ENCODE measurements at places on chromosomes 12 and 14.

DNA sequence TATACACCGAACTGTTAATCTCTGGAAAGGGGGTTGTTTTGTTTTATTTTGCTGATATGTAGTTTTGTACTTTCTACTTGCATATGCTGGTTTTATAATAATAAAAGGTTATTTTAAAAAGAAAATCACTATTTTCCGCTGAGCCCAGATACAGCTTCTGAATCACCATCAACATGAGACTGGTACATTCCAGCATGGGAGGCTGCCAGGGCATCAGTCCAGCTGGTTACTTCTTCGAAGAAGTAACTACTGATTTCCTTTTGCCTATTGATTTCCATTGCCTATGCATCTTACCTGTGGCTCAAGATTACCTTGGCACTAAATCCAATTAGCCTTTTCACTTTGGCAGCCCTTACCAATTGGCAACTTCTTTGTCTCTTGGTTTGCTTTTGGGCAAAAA, 11.7 kb upstream of the OSBPL8 start:
- DNase-seq = no peak

DNA sequence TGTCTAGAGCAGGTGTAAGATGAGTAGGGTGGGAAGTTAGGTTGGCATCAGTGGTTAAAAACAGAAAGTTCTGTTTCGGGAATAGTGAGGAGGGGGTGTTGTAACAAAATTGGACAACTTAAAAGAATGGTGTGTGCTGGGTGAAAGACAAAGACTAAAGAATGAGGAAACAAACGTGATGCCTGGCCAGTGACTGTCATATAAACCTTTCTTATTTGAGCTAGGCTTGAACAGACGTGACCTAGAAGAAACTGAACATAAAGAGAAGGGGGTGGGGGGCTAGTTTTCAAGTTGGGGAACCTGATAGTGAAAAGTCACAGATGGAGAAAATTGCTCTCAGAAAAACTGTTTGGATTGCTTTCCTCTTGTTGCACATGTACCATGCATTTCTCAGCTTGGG, 39.6 kb downstream of the RAD52 start:
- no peak for DNase-seq

DNA sequence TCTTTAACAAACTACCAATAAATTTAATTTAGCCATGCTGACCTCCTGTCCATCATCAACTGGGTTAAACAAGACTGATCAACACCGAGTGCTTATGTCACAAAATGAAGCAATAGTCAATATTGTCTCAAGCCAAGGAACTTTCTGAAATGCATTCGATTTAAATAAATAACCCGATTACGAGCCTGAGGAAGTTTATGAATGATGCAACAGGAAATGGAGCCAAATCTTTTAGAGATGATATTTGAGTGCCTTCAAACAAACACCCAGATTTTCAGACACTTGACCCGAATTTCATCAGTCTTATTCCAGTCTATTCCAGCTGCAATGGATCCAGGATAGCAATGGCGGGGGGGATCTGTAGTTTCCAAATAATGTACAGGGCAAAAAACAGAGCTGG, 27.9 kb downstream of the FAR2 start:
- DNase-seq = no peak

GRCh38 chr12:69685810-69686209, 13.3 kb downstream of the BEST3 start:
- DNase-seq = no peak
